IPS DF 19.7 (cell line): ENCODE measurements at places on chromosomes 3 and 15.

DNA sequence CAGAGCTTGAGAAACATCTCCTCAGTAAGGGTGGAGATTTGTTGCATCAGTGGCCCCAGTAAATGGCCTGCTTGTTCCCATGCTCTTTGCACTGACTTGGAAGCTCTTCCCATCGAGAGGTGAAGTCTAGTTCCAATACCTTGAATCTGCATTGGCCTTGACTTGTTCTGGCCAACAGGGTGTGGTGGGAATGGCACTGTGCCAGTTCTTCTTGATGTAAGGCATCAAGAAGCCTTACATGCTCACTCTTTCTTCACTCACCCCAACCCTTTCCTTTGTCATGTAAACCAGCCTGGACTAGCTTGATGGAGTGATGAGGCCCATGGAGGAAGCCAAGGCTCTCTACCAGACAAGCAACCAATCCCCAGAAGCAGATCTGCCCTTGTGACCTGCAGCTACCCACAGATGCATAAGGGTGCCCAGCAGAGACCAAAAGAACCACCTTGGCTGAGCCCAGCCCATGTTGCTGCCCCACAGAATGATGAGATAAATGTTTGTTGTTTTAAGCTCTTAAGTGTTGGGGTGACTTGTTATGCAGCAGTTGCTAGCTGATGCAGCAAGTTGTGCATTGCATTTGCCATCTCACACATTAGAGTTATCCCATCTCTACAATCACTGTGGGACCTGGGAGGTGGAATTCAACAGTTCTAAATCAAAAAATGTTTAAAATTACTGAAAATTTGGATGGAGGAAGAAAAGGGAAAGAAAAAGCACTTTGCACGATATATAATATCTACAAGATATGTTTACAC, 11.1 kb upstream of the MGLL start:
- no peak for DNase-seq

- DNase-seq = peak; percentile 15
Measured at GRCh38 chr3:134197681-134198261, 52.9 kb downstream of the RYK start.

GRCh38 chr3:46632792-46633191, 20.5 kb downstream of the FAM240A start:
- DNase-seq = no peak

GRCh38 chr3:58260261-58260731, 22.7 kb downstream of the ABHD6 start:
- DNase-seq = no peak

- DNase-seq = no peak
Measured at GRCh38 chr3:149701977-149702350, 44.1 kb upstream of the WWTR1 start.

- no peak for DNase-seq
Measured at GRCh38 chr3:164852866-164853265, 225.4 kb downstream of the SI start.

DNA sequence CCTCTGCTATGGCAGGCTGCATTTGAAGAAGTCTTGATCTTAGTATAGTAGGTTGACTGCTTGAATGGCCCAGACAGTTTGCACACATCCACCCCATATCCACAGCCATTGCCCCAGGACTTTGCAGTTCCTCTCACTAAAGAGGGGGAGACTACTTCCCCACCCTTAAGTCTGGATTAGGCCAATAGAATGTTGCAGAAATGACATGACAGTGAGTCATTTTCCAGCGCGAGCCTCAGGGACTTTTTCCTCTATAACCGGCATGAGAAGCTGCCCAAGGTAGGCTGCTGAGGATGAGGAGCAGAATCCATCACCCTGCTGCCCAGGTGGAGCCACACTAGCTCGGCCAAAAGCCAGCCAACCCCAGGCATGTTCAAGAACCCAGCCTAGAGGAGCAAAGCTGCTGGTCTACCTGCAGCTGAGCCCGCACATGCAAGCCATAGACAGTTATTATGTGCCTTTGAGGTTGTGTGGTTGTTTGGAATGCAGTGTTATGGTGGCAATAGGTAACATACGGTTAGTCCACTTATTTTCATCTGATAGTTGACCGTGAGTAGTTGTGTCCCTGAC, 113.9 kb downstream of the TLE3 start:
- DNase-seq = no peak

DNA sequence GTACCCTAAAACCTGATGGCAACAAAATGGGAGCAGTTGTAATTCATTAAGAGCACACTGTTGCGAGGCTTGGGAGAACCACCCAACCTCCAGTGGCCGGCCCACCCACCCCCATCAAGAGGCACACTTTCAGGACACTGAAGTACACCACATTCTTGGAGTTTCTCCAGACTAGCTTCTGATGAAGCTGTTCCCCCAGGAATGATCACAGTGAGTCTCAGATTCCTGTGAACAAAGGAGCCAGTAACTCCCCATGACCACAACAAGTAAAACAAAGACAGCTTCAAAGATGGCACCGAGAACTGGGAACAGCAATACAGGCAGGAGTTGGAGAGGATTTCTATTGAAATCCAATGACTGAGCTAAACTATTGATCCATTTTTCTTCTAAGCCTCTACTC, 126.0 kb downstream of the ST8SIA2 start:
- DNase-seq = no peak
